ENCODE measurements at places on chromosomes 12 and 14.

- peak; percentile 7 for DNase-seq
Observed at GRCh38 chr12:93892423-93893268, 215.5 kb downstream of the CRADD start.

DNA sequence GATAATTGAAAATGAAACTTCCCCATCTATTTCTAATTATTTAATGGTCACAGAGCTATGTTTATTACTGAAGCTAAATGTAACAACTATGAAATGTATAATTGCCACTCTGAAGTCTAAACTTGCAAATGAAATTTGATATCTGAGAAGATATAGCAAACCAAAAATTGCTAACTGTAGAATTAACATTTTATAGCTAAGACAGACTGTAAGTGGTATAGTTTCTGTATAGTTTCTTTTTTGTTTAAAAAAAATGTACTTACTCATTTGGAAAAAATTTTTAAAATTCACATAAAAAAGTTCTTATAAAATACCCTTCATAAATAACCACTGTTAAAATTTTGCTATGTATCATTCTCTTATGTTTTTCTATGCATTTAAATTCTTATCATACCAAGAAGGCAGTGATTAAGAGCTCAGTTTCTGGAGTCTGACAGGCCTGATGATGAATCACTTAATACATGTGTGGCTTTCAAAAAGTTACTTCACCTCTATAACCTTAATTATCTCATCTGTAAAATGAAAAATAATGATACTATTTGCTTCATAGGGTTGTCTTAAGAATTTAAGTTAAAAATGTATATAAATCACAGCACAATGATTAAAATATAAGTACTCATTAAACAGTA lies 214.7 kb upstream of the GARIN2 start:
- DNase-seq, result no peak

- DNase-seq, result no peak
Observed at GRCh38 chr12:3523058-3523457, 32.1 kb downstream of the PRMT8 start.

GRCh38 chr12:94202245-94203180 lies 54.1 kb downstream of the PLXNC1 start:
- no peak for DNase-seq

DNA sequence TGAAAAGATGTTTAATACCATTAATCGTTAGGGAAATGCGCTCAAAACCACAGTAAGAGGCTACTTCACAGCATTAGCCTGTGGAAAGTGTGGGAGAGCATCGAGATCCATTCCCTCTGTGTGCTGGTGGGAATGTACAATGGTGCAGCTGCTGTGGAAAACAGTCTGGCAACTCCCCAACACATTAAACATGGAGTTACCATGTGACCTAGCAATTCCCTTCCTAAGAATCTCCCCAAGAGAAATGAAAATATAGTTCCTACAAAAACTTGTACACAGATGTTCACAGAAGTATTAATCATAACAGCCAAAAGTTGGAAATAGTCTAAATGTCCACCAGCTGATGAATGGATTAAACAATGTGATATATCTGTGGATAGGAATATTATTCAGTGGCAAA lies 23.8 kb downstream of the MLXIP start:
- no peak for DNase-seq

DNA sequence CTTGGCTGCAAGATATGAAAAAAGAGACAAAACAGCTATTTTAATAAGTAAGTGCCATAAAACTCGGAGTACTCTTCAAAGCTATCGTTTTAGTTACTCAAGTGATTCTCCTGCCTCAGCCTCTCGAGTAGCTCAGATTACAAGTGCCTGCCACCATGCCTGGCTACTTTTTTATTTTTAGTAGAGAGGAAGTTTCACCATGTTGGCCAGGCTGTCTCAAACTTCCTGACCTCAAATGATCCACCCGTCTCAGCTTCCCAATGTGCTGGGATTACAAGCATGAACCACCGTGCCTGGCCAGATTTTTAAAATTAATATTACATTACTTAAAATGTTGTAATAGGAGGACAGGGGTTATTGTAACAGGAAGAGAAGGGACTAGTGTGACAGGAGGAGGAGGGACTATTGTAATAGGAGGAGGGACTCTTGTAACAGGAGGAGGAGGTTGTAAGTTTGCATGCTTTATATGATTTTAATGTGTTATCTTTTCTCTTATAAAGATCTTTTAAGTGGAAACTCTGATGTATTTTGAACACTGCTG lies 61.3 kb downstream of the KITLG start:
- DNase-seq, result no peak

Measured in midbrain (tissue), 1 donor.